ENCODE measurements at places on chromosomes 11 and 22. TPM values are rescaled to one million over a fixed set of nuclear protein-coding genes. Genes with fewer than 3 reads are reported as not detected.

- H3K36me3 ChIP-seq, result no peaks in the 10 kb centered on the region
- DNase-seq, result no peak
- no peaks in the 10 kb centered on the region for H3K27me3 ChIP-seq
- no peak overlapping the region for H3K4me3 ChIP-seq
Measured at GRCh38 chr11:81030186-81030585, 1589.4 kb upstream of the TENM4 start.

The LARGE1 gene
- total RNA-seq, result 41.1 TPM

DNA sequence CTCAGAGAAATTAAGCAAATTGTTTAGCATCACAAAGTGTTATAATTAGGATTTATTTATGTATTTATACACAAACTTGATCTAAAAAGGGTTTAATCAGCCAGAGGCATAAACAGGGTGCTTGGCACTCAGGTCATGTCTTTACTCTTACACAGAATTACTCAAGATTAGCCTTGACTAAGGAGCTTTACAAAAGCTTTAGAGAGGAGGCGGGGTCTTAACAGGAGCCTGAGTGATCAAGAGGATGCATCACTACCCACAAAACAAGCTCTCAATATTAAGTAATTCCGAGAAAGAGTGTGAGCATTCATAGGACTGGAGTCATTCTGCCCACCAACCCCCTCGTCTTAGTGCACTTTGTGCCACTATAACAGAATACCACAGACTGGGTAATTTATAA is 103.0 kb downstream of the SPATA19 start:
- peaks cover 6% of the 10 kb centered on the region for H3K27me3 ChIP-seq
- no peaks in the 10 kb centered on the region for H3K36me3 ChIP-seq
- no peak for DNase-seq
- no peak overlapping the region for H3K27ac ChIP-seq
- no peak overlapping the region for H3K4me3 ChIP-seq

- no peaks in the 10 kb centered on the region for H3K4me1 ChIP-seq
- no peak overlapping the region for H3K27ac ChIP-seq
- H3K36me3 ChIP-seq, result no peaks in the 10 kb centered on the region
- H3K4me3 ChIP-seq, result no peak overlapping the region
- no peak for DNase-seq
Measured at GRCh38 chr11:126871792-126872191, 128.8 kb downstream of the KIRREL3 start.

DNA sequence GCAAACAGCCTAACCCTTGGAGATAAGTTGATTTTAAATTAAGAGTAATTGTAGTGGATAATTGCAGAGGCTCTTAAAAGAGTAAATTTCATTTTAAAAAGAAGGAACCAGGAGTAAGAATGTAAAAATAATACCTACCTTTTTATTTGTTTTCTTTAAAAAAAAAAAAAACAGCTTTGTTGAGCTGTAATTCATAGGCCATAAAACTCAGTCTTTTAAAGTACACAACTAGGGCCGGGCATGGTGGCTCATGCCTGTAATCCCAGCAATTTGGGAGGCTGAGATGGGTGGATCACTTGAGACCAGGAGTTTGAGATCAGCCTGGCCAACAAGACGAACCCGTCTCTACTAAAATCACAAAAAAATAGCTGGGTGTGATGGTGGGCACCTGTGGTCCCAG is 42.4 kb downstream of the MTMR3 start:
- no peaks in the 10 kb centered on the region for H3K36me3 ChIP-seq
- H3K4me1 ChIP-seq, result no peaks in the 10 kb centered on the region
- H3K27ac ChIP-seq, result no peak overlapping the region

- peak; percentile 92 for DNase-seq
- H3K27ac ChIP-seq, result peak overlapping the region; percentile 34
- H3K36me3 ChIP-seq, result no peaks in the 10 kb centered on the region
- peaks cover 18% of the 10 kb centered on the region for H3K4me1 ChIP-seq
- H3K4me3 ChIP-seq, result no peak overlapping the region
Measured at GRCh38 chr11:69497221-69497787, 15.8 kb downstream of the LINC01488 start.

The C11orf42 gene
- total RNA-seq, result not detected

- no peak overlapping the region for H3K4me3 ChIP-seq
- peaks cover 5% of the 10 kb centered on the region for H3K4me1 ChIP-seq
Measured at GRCh38 chr11:131849485-131849884, 479.1 kb downstream of the NTM start.

DNA sequence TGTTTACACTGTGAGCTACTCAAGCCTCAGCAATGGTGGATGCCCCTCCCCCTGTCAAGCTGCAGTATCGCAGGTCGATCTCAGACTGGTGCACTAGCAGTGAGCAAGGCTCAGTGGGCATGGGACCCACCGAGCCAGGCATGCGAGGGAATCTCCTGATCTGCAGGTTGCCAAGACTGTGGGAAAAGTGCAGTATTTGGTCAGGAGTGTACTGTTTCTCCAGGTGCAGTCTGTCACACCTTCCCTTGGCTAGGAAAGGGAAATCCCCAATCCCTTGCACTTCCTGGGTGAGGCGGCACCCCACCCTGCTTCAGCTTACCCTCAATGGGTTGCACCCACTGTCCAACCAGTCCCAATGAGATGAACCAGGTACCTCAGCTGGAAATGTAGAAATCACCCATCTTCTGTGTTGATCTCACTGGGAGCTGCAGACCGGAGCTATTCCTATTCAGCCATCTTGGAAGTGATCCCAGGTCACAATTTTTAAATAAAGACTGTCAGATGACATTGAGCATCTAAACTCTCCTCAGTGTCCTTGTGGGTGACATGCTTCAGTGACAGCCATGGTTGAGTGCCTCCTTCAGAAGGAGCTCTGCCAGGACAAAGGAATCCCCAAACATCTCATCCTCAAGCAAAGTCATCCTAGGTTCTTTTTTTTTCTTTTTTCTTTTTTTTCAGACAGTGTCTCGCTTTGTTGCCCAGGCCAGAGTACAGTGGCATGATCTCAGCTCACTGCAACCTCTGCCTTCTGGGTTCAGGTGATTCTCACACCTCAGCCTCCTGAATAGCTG is 10.8 kb downstream of the SLC22A24 start:
- no peak for DNase-seq
- no peaks in the 10 kb centered on the region for H3K4me1 ChIP-seq
- no peak overlapping the region for H3K27ac ChIP-seq
- H3K36me3 ChIP-seq, result no peaks in the 10 kb centered on the region
- H3K4me3 ChIP-seq, result no peak overlapping the region

- H3K27me3 ChIP-seq, result no peaks in the 10 kb centered on the region
- no peaks in the 10 kb centered on the region for H3K36me3 ChIP-seq
- no peaks in the 10 kb centered on the region for H3K4me1 ChIP-seq
- H3K4me3 ChIP-seq, result no peak overlapping the region
Measured at GRCh38 chr11:104319396-104319795, 155.4 kb upstream of the PDGFD start.

The MOV10L1 gene
- 0.34 TPM for total RNA-seq

The TP53I11 gene
- total RNA-seq, result 134 TPM

GRCh38 chr22:20406686-20407408 is 12.9 kb downstream of the ZNF74 start:
- H3K27me3 ChIP-seq, result no peaks in the 10 kb centered on the region
- no peak for DNase-seq

DNA sequence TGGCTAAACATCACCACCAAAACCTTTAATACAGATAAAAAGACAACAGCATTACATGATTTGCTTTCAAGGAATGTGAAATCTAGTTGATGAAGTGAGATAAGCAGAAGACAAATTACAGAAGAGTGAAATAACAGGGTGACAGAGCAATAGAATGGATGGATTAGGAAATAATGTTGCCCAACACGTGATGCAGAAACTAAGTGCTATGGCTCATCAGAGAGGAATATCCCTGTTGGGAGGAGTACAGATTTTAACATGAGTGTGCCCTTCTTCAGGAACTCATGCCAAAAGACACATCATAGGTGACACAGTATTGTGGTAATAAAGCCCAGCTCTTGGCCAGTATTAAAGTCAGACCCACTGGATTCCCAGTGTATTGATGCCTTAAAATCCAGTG is 176.6 kb upstream of the RAG2 start:
- H3K27me3 ChIP-seq, result no peaks in the 10 kb centered on the region
- no peak for DNase-seq
- H3K36me3 ChIP-seq, result no peaks in the 10 kb centered on the region
- no peak overlapping the region for H3K4me3 ChIP-seq

GRCh38 chr11:67417425-67417824 is 1.9 kb downstream of the CARNS1 start:
- no peak overlapping the region for H3K4me3 ChIP-seq
- peaks cover 2% of the 10 kb centered on the region for H3K27me3 ChIP-seq
- H3K36me3 ChIP-seq, result no peaks in the 10 kb centered on the region
- H3K4me1 ChIP-seq, result no peaks in the 10 kb centered on the region
- DNase-seq, result no peak

GRCh38 chr22:41310336-41310735 is 9.0 kb downstream of the ZC3H7B start:
- no peak overlapping the region for H3K4me3 ChIP-seq
- no peaks in the 10 kb centered on the region for H3K27me3 ChIP-seq

DNA sequence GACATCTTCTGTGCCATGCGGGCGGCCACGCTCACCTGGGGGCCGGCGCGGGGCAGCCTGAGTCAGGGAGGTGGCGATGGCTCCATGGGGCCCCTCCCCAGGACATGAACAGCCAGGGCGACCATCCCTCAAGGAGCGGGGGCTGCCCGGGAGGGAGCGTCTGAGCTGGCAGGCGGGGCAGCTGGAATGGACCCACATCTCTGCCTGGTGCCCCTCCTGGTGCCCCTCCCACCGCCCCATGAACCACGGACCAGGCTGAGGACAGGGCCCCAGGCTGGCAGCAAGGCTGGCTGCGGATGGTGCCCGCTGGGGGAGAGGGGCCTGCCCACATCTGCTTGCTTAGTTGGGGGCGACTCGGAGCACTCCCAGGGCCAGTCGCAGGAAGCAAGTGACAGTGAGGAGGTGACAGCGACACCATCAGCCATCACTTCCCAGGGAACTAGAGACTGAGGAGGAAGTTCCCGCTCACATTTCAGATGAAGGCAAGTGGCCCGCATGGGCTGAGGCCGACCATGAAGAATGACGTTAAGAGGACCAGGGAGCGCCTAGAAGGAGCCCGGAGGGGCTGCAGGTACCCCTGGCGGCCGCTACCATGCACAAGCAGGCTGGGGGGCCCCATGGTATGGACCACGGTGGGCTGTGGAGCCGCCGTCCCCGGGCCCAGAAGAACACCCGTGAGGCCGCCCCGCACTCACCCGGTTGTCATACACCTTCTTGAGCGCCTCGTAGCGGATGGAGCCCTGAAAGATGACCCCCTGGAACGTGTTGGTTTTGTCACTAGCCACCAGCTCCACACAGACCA is 37.3 kb downstream of the KIAA0930 start:
- H3K36me3 ChIP-seq, result peaks cover 8% of the 10 kb centered on the region
- no peak overlapping the region for H3K4me3 ChIP-seq
- no peak for DNase-seq
- H3K4me1 ChIP-seq, result no peaks in the 10 kb centered on the region
- no peaks in the 10 kb centered on the region for H3K27me3 ChIP-seq
